ENCODE measurements at places on chromosomes 2 and 18.

GRCh38 chr2:9793156-9793917 lies 49.9 kb upstream of the TAF1B start:
- DNase-seq: no peak

GRCh38 chr2:47277987-47278386 lies 122.9 kb upstream of the STPG4 start:
- DNase-seq: no peak

GRCh38 chr2:189179570-189179950 lies at the start of gene COL5A2:
TSS of gene COL5A2 (minus strand) at chr2:189179761. CDS start at chr2:189179604, 157 bp downstream.
- DNase-seq: no peak

- no peak for DNase-seq
Measured at GRCh38 chr2:54599914-54600313, 123.5 kb upstream of the EML6 start.

DNA sequence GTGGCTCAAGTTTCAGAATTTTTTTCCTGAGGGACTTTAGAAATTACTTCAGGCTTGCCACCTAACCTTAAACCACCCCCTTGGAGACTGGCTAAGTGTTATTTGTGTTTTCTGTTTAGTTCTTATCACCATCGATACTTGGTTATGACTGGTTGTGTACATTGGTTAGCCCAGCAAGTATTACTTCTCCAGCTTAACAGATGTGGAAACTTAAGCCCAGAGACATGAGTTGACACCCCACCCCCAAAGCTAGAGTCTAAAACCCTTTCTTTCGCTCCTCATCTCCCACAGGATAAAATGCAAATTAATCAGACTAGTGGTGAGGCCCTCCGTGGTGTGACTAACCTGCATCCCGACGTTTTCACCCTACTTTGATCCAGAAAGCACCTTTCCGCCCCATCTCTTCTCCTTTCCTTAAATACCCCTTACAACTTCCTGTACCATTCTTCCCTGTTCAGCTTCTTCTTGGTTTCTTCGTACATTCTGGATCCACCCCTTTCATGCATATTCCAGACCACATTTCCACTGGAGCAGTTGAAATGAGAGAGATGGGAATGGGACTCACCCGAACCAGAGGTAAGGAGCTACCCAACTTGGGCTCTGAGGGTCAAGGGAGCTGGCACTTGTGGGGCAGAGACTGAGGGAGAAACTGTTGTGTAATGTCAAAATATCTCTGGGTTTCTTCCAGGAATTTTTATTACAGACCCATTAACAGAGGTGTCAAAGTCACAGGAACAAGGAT lies 819 bp upstream of the MAP3K2 start:
- DNase-seq: peak; percentile 61

GRCh38 chr2:881204-881918 lies 69.3 kb upstream of the SNTG2 start:
- DNase-seq: no peak

- no peak for DNase-seq
Measured at GRCh38 chr2:232405943-232406510, 617 bp upstream of the ALPG start.

GRCh38 chr2:197838579-197838978 lies 34.2 kb downstream of the PLCL1 start:
- DNase-seq: no peak

DNA sequence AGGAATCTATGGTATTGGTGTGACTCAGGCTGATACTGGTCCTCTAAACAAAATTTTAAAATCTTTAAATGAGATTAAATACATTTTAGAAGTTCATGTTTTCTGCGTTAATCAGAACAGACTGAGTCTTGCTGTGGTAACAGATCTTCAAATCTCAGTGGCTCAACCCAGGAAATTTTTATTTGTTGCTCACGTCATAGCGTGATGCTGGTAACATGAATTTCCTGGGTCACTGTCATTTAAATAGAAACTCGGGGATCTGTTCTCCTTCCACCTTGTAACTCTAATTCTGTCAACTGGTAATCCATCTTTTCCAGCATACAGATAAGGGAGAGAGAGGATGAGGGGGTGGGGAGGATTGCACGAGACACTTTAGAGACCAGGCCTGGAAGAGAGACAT lies 90.0 kb downstream of the CDC42EP3 start:
- no peak for DNase-seq

GRCh38 chr2:7430869-7431641 lies 513.8 kb downstream of the RNF144A start:
- DNase-seq: peak; percentile 58

DNA sequence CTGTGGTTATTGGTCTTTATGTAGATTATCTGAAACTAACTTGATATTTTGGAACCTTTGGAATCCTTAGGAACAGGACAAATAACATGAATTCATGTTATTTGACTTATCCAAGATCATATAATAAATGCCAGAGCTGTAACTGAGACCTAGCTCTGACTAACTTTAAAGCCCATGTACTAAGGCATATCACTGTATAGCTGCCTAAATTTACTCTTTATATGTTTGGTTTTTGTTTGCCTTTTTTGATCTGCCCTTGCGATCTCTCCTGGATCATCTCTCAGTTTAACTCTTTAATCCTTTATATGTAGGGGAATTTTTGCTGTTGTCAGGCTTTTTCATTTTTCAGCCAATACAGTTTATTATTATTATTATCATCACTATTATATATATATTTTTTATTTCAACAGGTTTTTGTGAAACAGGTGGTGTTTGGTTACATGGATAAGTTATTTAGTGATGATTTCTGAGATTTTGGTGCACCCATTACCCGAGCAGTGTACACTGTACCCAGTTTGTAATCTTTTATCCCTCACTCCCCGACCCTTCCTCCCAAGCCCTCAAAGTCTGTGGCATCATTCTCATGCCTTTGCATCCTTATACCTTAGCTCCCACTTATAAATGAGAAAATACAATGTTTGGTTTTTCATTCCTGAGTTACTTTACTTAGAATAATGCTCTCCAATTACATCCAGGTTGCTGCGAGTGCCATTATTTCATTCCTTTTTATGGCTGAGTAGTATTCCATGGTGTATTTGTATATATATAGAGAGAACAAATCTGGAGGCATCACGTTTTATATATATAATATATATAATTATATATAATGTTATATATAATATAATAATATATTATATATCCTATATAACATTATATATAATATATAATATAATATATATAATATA lies 48.9 kb downstream of the APLF start:
- peak; percentile 16 for DNase-seq

GRCh38 chr2:28336264-28336980 lies 56.2 kb upstream of the FOSL2 start:
- no peak for DNase-seq
